Activated T-helper 1 cell treated with Interleukin-2 at 50 U/mL for 16 hours (primary cell): ENCODE measurements at places on chromosomes 3 and 15.

GRCh38 chr3:141181196-141181595 lies 50.4 kb upstream of the PXYLP1 start:
- DNase-seq = no peak

GRCh38 chr15:57437564-57437963 lies 61.3 kb downstream of the CGNL1 start:
- DNase-seq = no peak

DNA sequence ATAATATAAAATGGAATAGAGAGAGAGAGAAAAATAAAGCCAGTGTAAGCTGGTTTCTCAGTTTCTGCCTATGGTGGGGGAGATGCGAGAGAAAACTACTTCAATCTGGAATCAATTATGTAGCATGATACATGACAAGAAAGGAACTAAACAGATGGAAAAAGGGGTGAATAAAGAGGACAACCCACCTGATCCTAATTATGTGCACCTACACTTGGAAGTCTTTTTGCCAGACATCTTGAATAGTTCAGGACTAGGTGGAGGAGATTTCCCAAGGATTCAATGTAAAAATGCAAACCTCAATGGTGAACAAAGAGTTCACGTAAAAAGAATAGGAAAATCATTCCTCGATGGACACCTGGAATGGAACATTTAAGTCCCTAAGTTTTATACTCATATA lies 524.4 kb upstream of the RGMA start:
- DNase-seq = no peak

- no peak for DNase-seq
Measured at GRCh38 chr3:5001805-5002173, 22.6 kb downstream of the BHLHE40 start.

DNA sequence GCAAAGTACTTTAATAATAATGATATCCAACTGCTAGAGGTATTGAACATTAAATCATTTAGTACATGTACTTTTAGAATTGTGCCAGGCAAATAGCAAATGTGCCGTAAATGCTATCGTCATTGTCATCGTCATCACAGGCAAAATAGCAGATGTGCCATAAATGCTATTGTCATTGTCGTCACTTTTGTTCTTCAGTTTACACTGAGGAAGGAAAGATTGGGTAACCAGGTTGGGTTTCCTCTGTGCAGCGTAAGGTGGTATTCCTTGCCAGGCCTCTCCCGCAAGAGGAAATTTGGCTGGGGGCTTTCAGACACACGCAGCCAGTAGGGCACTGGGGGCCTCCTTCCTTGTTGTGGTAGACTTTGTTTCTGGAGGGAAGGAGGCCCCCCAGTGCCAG lies 26.4 kb downstream of the ABHD17C start:
- DNase-seq = no peak

DNA sequence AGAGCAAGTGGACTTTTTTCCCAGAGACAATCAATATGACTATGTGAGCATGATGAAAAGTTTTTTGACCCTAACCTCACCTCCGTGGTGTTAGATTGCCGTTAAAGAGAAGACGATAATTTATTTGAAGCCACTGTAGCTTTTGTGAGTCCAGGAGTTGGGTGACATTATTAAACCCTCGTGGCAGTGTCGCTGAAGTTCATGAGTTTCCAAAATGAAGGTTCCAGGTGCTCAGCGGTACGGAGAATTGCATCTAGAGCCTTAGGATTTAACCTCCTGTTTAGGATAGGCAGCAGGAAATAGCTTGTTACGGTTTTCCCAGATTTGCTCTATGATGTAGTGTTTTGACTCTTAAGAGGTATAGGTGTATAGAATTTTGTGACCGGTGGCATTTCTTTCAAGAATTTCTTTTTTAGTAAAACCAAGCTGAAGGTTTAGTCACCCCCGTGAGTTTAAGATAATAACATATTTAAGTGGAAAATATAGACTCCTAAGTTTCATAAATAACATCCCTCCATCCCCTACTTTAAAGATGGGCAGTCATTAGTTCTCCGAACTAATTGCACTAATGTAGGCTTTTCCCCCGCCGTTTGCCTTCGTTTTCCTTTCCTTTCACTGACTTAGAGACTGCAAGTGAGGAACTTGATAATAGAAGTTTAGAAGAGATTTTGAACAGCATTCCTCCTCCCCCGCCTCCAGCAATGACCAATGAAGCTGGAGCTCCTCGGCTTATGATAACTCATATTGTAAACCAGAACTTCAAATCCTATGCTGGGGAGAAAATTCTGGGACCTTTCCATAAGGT lies 2.0 kb downstream of the SMC4 start:
- DNase-seq = no peak

DNA sequence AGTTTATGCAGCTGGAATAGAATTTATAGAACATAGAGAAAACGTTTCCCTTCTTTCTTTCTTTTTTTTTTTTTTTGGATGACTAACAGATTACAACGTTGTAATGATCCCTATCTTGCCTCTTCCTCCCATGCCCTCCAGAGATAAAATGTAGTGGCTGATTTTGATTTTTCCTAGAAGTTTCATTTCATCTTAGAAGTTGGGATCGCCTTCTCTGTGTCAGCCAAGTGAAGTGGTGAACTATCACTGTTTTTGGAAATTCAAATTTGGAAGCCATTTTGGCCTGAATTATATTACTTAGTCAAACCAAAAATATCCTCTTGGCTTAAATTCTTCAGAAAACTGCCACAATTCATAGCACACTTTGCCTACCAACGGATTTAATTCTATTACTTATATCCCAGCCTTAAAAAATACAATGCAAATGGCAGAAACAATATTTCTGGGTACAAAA lies 1025.5 kb upstream of the NR2F2 start:
- no peak for DNase-seq

GRCh38 chr15:75109021-75109735 lies 85.8 kb downstream of the PPCDC start:
- no peak for DNase-seq

DNA sequence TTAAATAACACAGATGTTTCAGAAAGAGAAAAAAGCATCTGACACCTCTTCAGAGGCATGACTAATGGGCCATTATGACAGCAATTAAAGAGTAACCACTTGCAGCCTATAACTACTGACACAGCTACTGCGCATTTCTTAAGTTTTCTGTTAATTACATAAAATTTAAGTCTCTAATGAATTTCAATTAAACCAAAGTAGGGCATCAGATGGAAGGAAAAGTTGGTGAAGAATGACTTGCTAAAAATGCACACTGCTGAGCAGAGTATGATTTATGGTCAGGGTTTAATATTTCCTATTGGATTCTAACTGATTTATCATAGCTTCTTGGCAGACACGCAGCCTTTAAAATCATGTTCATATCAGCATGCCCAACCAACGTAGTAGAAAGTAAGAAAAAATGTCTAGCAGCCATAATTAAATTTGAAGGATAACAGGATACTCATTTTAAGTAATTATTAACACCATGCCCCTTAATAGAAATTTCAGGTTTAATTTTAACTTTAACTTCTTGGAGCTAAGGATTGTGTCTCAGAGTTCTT lies 140.0 kb downstream of the CBLB start:
- no peak for DNase-seq

DNA sequence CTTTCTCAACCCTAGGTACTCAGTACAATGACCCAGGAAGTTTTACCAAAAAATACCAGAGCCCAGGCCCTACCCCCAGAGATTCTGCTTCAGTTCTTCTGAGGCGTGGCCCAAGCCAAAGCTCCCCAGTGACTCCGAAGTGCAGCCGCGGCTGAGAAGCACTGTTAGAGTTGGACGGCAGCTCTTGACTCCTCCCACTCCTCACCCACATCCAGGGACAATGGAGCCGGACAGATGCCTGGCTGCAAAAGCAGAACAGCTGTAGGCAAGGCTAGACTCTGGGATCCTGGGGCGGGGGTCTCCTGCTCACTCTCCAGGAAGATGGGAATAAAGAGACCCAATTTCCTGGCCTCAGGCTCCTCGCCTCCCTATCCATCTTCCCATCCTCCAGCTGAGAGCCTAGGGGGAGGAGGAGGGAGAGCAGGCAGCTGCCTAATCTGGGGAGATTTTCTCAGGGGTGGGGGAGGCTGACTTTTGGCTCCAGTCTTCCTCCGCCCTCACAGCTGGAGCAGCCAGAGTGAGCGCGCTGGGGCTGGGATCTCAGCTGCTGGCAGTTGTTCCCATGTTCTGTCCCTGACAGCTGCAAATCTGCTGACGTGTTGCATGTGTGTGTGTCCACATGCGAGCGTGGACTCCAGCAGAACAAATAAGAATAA lies 223.8 kb downstream of the OPA1 start:
- DNase-seq = no peak

DNA sequence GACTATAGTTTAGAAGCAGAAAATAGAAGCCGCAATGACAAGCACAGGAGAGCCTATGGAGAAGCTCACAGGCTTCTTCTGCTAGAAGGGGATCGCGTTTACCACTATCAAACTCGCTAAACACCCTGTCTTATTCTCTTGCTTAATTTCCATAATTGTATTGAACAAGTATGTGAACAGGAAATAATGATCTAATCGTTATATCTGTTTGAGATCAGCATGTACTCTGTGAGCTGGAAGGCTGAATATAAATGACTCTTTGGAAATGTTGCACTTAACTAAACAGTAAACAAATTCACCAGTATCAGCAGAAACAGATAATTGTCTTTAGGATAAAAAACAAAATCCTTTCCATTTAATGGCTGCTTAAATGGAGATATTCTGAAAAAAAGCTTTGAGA lies 15.0 kb downstream of the NEK10 start:
- DNase-seq = no peak

GRCh38 chr3:183069086-183069485 lies 30.2 kb downstream of the MCCC1 start:
- no peak for DNase-seq

DNA sequence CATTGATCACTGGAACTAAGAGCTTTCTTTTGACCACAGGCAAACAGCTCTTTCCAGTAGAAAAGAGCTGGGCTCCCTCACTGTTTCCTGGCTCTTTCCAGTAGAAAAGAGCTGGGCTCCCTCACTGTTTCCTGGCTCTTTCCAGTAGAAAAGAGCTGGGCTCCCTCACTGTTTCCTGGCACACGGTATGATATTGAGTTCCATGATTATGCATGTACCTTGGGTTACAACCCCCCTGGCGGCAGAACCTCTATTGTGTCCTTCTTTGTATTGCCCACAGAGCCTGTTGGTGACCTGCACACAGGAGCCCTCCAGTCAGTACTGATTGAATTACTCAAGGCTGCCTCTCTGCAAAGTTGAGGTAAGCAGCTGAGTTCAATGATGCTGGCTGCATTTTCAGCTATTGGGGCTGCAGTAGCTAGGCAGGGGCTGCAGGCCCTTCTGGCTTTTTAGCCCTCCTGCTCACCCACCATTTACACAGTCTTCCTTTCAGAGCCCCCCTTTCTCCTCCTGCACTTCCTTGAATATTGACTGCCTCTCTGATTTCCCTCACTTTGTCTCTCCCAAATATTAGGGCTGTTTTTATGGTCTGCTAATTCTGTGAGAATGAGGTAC lies 10.2 kb downstream of the ACKR2 start:
- DNase-seq = no peak

DNA sequence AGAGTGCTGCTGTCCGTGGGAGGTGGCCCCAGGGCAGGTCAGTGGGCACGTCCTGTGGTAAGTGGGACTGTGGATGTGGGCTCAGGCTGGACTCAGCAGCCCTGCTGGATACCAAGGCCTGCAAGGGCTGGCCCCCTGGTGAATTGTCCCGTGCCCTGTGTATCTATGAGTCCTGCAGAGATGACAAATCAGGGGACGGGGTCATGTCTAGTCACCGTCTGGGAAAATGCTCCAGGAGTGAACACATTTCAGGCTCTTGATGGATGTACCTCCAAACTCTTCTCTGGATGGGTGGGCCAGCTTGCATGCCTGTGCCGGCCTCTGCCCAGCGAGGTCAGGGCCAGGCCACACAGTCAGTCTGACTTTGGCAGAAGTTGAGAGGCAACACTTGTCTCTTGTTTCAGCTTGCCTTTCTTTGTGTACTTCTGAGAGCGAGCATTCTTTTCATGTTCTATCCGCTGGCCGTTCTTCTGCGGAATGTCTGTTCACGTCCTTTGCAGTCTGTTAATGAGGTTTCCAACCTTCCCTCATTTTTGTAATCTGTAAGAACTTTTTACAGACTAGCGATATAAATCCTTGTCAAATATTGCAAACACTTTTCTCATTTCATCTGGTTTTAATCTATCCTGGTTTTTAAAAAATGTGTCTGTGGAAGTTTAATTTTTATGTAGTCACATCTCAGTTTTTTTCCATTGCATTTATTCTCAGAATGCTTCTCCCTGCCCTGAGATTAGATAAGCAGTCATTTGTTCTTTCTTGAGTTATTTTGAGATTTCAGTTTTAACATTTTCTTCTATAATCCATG lies 11.4 kb upstream of the STAB1 start:
- no peak for DNase-seq

- DNase-seq = no peak
Measured at GRCh38 chr3:76025561-76025960, 240.2 kb upstream of the ZNF717 start.

DNA sequence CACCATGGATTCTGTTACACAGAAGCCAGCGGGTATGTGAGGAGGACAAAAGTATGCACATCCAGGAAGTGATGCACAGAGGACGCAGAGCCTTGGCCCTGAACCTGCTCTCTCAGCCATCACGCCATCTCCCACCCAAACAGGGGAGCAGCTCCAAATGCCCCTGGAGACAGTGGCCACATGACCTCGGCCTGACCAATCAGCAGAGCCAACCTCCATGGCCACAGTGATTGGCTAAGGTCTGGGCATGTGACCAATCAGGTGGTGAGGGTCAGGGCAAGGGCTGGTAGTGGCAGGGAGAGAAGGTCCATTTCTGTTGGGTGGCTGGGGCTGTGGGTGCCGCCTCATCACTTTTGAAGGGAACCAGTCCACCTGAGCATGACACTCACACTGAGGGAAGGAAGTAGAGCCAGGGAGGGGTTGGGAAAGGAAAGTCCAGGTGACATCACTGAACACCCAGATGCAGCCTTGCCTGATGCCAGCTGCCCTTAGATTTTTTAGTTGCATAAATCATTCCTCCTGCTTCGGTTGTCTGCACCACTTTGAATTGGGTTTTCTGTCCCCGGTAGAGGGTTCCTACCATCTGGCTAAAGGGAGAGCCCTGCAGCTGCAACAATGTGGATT lies 70.3 kb upstream of the IQSEC1 start:
- no peak for DNase-seq

DNA sequence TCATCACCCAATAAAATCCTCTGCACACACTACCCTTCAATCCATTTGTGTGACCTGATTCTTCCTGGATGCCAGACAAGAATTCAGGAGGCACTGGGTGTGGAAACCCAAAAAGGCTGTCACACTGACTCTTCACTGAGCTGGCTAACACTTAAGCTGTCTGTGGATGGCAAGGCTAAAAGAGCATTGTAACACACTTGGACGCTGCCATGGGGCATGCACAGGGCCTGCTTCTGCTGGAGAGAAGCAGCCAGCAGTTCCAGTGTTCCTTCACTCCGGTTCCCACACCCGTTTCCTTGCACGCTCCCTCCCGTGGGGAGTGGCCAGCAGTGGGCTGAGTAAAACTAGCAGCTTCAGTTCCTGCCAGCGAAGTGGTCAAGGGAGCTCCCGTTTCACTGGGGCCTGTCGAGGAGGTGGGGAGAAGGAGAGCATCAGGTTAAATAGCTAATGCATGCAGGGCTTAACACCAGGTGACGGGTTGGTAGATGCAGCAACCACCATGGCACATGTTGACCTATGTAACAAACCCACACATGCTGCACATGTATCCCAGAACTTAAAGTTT lies 737.1 kb downstream of the FHIT start:
- no peak for DNase-seq

GRCh38 chr3:23580096-23580713 lies 225.6 kb upstream of the UBE2E1 start:
- no peak for DNase-seq

- DNase-seq = no peak
Measured at GRCh38 chr3:122366379-122366749, 16.7 kb downstream of the MIX23 start.
